Neural progenitor cell (in vitro differentiated cells): ENCODE measurements at places on chromosomes 13 and 19. TPM values are rescaled to one million over a fixed set of nuclear protein-coding genes. Genes with fewer than 3 reads are reported as not detected.
A peak's percentile ranks its signal among the peaks of the same experiment; 100 is the strongest.

DNA sequence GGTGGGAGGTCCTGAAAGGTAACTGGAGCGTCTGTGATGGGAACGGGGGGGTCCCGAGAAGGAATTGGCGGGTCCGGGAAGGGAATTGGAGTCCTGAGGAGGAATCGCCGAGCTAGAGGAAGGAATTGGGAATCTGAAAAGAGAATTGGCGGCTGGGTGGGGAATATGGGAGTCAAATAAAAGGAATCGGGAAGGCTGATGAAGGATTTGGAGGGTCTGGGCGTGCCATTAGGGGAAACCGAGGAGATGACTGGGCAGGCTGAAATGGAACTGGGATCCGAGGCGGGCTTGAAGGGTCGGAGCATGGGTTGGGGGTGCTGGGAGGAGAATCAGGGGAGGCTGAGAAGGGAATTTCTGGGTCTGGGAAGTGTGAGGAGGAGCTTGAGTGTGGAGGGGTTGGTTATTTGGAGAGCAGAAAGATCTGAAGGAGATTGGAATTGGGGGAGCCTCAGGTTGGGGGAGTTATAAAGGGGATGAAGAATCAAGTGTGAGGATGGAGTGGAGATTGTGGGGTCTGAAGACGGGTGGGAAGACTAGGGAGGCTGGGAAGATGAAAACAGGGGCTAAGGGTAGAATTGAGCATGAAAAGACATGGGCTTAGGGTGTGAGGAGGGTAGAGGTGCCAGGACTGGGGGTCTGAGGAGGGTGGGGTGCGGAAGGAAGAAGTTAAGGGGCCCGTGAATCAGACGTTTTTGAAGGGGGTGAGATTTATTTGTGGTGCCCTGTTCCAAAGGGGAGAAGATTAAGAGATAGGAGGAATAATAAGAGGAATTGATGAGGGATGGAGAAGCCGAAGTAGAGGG lies 718 bp downstream of the ACTN4 start:
- no peak for DNase-seq

- no peak for DNase-seq
Observed at GRCh38 chr13:110471156-110471832, 90.2 kb downstream of the RAB20 start.

GRCh38 chr13:35475212-35475959 lies 1.1 kb downstream of the MAB21L1 start:
- peak; percentile 66 for DNase-seq

- DNase-seq = peak; percentile 53
Observed at GRCh38 chr13:34570698-34571353, 371.2 kb upstream of the NBEA start.

DNA sequence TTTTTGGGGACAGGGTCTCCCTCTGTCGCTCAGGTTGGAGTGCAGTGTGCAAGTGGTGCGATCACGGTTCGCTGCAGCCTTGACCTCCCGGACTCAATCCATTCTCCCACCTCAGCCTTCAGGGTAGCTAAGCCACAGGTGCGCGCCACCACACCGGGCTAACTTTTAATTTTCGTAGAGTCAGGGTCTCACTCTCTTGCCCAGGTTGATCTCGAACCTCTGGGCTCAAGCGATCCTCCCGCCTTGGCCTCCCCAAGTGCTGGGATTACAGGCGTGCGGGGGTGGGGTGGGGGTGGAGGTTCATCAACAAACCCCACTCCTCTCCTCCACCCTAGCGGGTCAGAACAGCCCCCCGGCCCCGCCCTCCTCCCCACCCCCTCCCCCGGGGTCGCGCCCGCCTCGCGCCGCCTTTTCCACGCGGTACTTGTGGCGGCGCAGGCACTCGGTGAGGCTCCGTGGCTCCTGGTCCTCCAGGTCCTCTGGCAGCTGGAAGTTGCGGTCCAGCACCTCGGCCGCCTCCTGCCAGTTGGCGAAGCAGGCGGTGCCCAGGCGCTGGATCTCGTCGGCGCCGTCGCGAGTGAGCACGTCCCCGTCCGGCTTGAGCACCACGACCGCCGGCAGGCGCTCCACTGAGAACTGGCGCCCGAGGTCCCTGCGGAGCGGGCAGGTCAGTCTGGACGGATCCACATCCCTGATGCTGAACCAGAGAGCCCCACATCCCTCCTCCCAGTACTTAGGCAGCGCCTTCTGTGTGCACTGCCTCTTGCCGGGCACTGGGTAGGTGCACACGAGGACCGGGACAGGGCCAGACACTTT lies 5.2 kb downstream of the NXNL1 start:
- DNase-seq = peak; percentile 37

The SLC10A2 gene
- total RNA-seq = not detected in 2 replicates

DNA sequence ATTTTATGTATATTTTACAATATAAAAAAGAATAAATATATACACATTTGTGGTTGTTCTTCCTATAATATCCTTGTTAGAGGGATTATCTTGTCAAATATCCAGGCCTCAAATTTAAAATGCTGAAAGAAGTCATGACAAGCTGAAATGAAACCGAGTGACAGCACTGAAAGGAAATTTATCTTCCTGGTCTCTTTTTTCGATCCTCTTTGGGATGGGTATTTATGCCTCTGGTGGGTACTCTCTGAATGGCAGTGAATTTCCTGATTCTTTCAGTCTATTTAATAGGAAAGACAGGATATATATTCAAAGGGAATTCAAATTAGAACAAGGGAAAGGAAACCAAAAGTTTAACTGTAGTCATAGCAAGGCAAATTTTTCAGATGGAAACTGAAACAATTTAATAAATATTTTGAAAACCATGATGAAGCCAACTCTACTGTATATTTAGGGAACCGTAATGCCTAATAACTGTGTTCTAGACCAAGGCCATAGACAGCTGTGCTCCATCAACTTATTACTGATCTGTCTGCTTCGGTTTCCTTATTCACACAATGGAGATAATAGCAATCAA lies 97.9 kb downstream of the DLEU7 start:
- no peak for DNase-seq

DNA sequence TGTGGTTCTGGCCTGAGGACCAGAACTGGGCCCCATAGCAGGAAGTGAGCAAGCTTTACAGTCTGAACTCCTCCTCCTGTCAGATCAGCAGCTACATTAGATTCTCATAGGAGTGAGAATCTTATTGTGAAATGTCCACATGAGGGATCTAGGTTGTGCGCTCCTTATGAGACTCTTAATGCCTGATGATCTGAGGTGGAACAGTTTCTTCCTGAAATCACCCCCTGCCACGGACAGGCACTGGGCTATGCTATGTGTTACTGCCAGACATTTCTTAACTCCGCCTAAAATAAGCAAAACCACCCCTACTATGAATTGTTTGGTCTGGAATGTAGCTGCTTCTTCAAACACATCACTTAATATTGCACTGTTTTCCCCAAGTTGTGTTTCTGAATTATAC lies 4.6 kb downstream of the FBXL3 start:
- DNase-seq = no peak

DNA sequence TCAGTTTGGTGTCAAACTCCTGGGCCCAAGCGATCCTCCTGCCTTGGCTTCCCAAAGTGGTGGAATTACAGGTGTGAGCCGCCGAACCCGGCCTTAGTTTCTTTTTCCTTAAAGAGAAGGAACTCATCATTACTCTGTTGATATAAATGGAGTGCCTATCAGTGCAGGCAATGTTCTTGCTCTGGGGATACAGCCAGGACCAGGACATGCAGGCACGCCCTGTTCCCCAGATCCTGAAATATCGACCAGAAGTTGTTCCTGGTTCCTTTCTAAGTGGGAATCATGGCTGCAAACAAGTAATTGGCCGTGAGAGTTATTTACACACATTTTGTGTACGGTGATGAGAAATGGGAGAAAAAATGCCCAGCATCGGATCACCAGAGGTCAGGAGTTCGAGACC lies 8.4 kb downstream of the DNM2 start:
- no peak for DNase-seq

The FGF21 gene
- not detected in 2 replicates for total RNA-seq

GRCh38 chr13:101988140-101988539 lies 413.7 kb downstream of the FGF14 start:
- DNase-seq = peak; percentile 36

DNA sequence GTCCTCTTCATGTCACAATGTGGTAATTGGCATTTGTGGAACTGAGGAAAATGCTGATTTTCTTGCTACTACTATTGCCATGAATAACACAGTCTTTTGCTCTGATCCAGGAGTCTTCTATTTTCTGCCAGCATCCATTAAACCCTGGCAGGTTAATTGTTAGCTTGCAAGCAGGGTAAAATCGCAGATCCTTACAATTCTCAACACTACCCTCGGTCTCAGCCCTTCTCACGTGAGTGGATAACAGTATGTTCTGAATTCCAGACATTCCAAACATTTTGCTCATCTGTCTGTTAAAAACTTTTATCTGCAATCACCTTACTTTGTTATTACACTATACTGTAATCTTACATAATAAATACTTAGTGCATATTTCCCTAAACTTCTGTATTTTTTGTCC lies 251.3 kb upstream of the ATXN8OS start:
- DNase-seq = peak; percentile 44

- no peak for DNase-seq
Observed at GRCh38 chr13:45800485-45800884, 51.1 kb downstream of the SIAH3 start.

- DNase-seq = no peak
Observed at GRCh38 chr13:79767126-79767525, 286.2 kb downstream of the NDFIP2 start.

The FREM2 gene
- 21.3 and 22.7 TPM in 2 replicates for total RNA-seq

The DACT3 gene
- total RNA-seq = 0.75 and 2.2 TPM in 2 replicates

The CLEC11A gene
- 0.09 and 3.4 TPM in 2 replicates for total RNA-seq
